IPS-NIHi11 (cell line): ENCODE measurements at places on chromosomes 7 and 10.

- DNase-seq = no peak
Measured at GRCh38 chr7:3003936-3004335, 39.7 kb downstream of the CARD11 start.

- peak; percentile 30 for DNase-seq
Measured at GRCh38 chr10:13049774-13050420, 48.4 kb upstream of the CCDC3 start.

DNA sequence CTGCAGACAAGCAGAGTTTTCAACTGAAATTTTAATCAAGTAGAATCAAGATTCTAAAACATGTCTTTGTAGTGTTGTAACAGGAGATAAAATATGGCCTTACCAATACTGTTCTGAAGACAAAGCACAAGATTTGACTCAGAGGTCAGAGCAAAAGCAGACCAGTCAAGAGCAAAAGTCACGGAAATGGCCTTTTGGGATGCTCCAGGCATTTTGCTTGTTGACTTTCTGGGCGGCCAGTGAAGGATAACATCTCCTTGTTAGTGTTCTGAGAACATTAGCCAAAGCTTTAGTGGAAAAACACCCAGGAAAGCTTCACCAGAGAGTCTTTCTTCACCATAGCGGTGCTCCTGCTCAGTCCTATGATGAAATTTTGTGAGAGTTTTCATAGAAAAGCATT is 590.6 kb downstream of the ARL4A start:
- no peak for DNase-seq

GRCh38 chr7:4742051-4742573 is 33.3 kb upstream of the AP5Z1 start:
- DNase-seq = no peak

DNA sequence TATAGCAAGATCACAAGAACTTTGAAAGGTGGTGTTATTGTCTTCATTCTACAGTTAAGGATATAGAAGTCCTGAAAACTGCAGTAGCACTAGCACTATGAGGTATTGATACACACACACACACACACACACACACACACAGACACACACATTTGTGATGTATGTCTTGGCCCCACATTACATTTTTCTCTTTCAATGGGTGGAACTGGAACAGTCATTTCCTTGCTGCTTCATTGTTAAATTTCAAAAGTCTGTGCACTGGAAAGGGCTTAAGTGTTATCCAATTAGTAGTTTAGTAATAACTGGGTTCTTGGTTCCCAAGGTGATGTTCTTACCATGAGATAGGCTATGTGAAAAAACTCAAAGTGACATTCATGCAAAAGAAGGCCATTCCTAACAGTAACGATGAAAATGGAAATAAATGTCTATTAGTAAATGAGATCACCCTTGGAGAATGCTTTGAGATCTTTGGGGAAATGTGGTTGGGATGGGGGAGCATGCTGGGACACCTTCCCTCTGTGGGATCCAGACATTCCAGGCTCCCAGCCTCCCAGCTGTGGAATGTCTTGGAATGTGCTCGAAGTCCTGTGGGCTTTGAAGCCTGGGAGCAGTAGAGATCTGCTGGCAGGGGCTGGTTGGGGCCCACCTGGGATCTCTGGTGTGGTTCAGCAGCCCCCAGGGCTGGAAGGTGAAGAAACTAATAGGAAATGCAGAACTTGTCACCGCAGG is 37.4 kb upstream of the CALD1 start:
- DNase-seq = peak; percentile 37

GRCh38 chr7:117375380-117375779 is 51.9 kb downstream of the ASZ1 start:
- DNase-seq = no peak

DNA sequence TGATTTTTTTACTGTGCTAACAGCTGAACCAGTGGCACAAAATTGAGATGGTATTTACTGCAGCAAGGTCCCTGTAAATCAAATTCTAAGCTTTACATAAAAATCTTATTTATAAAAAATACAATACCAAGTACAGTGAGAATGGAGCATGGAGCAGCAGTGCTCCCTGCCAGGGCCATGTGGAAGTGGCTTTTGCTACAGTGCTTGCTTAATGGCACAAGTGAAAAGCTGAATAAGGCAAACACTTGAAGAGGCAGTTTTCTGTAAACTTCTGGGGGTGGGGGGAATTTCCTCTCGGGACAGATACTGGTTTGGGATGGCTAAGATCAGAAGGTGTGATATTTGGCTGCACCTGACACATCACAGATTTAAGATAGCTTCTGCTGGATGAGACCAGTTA is 27.5 kb downstream of the AP3M1 start:
- no peak for DNase-seq

DNA sequence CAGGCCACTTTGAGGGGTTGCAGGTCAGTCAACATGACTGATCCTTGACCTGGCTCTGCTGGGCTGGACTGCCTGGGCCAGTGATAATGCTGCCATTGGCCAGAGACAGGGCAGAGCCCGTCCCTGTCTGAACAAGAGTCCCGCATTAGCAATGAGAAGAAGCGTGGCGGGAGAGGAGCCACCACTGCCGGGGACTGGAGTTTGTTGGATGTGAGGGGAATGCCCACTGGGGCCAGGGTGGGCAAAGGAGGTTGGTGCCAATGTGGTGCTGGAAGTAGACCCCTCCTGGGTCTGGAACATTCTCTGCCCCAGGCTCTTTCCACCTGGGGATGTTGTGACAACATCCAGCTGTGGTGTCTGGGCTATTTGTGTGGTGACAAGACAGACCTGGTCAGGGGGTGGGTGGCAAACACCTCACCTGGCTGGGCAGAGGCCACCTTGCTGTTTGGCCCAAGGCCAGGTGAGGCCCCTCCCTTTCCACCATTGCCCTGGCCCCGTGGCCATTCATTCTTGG is 7.6 kb downstream of the SAP25 start:
- DNase-seq = no peak

DNA sequence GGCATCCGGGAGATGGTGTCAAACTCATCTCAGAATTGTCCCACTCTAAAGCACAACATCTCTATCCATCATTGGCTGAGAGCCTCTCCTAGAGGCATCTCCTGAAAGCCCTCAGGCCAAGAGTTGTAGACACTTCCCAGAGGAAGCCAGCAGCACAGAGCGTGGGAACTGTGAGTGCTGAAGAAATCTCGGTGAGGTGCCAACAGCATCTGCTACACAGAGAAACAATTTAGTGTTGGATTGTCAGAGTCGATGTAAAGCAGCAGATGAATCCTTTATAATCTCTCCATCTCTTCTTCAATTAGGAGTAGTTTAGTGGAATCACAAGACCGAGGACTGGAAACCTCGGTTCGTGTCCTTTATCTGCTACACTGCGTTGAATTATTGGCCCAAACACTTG is 172.2 kb downstream of the C7orf25 start:
- no peak for DNase-seq
